ENCODE measurements at places on chromosomes 12 and 14. TPM values are rescaled to one million over a fixed set of nuclear protein-coding genes. Genes with fewer than 3 reads are reported as not detected.

DNA sequence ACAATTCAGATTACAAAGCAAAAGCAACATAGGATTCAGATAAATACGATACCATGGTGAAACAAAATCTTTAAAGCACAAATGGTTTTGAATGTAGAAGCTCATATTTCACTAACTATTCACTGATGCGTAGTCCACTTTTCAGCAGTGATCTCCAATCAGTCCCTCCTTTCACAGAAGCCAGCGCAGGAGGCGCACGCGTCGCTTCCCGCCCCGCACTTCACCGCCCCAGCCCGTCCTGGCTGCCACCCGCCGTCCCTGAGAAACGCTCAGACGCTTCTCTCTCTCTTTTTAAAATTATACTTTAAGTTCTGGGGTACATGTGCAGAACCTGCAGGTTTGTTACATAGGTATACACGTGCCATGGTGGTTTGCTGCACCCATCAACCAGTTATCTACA, 19.8 kb upstream of the CHFR start:
- peaks cover 26% of the 10 kb centered on the region for H3K27me3 ChIP-seq
- H3K4me3 ChIP-seq, result peak overlapping the region; percentile 45
- H3K36me3 ChIP-seq, result no peaks in the 10 kb centered on the region
- DNase-seq, result no peak
- peaks cover 24% of the 10 kb centered on the region for H3K4me1 ChIP-seq

DNA sequence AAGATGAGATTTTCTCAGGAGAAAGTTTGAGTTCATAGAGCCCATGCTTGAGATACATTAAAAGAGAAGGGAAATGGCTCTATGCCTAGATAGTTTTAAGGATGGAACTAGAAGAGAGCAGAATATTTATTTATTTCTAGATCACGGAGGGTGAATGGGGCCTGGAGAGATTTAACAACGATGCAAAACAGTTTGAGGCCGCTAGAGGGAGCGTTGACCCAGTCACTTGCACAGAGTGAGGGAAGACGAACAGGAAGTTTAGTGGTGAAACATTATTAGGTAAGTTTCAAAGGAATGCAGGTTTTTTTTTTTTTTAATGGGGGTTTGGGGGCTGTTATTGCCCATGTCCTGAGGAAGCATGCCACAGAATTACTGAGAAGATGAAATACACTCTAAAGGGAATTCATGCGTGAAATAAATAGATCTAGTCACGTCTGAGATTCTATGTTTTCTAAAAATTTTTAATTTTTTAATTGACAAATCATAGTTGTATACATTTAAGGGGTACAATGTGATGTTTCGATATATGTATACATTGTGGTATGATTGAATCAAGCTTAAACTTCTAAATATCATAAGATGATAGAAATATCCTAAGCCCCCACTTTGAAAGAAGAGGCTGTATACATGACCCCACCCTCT, 14.8 kb upstream of the PPP1R1A start:
- peak; percentile 38 for DNase-seq
- peaks cover 2% of the 10 kb centered on the region for H3K4me1 ChIP-seq
- H3K27ac ChIP-seq, result no peak overlapping the region

GRCh38 chr12:93894391-93895088, 217.4 kb downstream of the CRADD start:
- DNase-seq, result no peak
- no peak overlapping the region for H3K27ac ChIP-seq
- H3K4me1 ChIP-seq, result no peaks in the 10 kb centered on the region

Gene CLEC1A
- polyA plus RNA-seq, result not detected

Gene GLS2
- polyA plus RNA-seq, result 0.57 TPM

DNA sequence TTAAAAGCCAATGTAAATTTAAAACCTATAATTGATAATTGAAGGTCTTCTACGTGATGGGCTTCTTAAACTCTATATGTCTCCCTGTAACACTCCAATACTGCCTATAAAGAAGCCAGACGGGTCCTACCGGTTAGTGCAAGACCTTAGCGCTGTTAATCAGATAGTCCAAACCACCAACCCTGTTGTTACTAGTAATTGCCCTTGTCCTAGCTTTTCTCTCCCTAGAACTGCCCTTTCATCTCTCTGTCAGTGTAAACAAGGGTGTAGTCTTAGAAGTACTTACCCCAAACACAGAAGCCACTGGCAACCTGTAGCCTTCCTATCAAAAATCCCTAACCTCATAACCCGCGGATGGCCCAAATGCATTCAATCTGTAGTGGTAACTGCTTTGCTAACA, 243.0 kb upstream of the DIO3 start:
- DNase-seq, result no peak
- H3K27ac ChIP-seq, result no peak overlapping the region
- no peaks in the 10 kb centered on the region for H3K4me1 ChIP-seq
- peaks cover 9% of the 10 kb centered on the region for H3K27me3 ChIP-seq
- H3K4me3 ChIP-seq, result no peak overlapping the region

Gene AGAP2
- 3.2 TPM for polyA plus RNA-seq

- H3K36me3 ChIP-seq, result no peaks in the 10 kb centered on the region
- no peak overlapping the region for H3K27ac ChIP-seq
- H3K4me1 ChIP-seq, result peaks cover 17% of the 10 kb centered on the region
- no peak for DNase-seq
- peaks cover 6% of the 10 kb centered on the region for H3K27me3 ChIP-seq
Observed at GRCh38 chr14:105857220-105857825, 330.9 kb downstream of the TMEM121 start.

Gene ABHD12B
- not detected for polyA plus RNA-seq

Gene APAF1
- 12.6 TPM for polyA plus RNA-seq

Gene B4GALNT3
- 13.1 TPM for polyA plus RNA-seq

- no peaks in the 10 kb centered on the region for H3K36me3 ChIP-seq
- no peaks in the 10 kb centered on the region for H3K4me1 ChIP-seq
- no peaks in the 10 kb centered on the region for H3K27me3 ChIP-seq
Observed at GRCh38 chr12:124369827-124370378, 75.0 kb downstream of the RFLNA start.

DNA sequence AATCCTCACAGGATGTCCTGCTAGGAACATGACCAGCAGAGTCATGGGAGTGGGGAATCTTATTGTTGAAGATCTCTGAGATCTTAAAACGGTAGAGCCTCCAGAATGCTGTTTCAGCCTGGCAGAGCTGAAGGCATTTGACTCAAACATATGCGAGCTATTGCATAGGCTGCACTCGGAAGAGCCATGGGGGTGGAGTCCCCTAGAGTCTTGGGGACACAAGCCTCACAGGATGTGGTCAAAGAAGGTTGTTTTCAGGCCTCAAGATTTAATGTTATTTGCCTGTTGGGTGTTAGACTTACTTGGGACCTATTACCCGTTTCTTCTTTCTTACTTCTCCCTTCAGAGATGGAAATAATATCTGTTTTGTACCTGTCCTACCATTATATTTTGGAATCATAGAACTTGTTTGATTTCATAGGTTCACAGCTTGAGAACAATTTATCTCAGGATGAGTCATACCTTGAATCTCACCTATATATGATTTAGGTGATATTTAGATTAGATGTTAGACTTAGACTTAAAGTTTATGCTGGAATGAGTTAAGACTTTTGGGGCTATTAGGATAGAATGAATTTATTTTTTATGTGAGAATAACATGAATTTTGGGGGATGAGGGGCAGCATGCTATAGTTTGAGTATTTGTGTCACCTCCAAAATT, 172.2 kb upstream of the ATP2B1 start:
- H3K4me1 ChIP-seq, result peaks cover 38% of the 10 kb centered on the region
- no peaks in the 10 kb centered on the region for H3K36me3 ChIP-seq
- H3K27ac ChIP-seq, result peak overlapping the region; percentile 93
- peaks cover under 1% of the 10 kb centered on the region for H3K27me3 ChIP-seq

GRCh38 chr12:57452937-57453509, 2.1 kb upstream of the INHBE start:
- no peaks in the 10 kb centered on the region for H3K27me3 ChIP-seq
- DNase-seq, result peak; percentile 40
- no peak overlapping the region for H3K4me3 ChIP-seq
- no peak overlapping the region for H3K27ac ChIP-seq
- H3K4me1 ChIP-seq, result peaks cover 6% of the 10 kb centered on the region

- H3K4me1 ChIP-seq, result no peaks in the 10 kb centered on the region
- no peaks in the 10 kb centered on the region for H3K27me3 ChIP-seq
- no peak overlapping the region for H3K4me3 ChIP-seq
- H3K36me3 ChIP-seq, result no peaks in the 10 kb centered on the region
Observed at GRCh38 chr14:48805315-48805714, 780.9 kb downstream of the RPS29 start.

Gene KCNC2
- polyA plus RNA-seq, result not detected

DNA sequence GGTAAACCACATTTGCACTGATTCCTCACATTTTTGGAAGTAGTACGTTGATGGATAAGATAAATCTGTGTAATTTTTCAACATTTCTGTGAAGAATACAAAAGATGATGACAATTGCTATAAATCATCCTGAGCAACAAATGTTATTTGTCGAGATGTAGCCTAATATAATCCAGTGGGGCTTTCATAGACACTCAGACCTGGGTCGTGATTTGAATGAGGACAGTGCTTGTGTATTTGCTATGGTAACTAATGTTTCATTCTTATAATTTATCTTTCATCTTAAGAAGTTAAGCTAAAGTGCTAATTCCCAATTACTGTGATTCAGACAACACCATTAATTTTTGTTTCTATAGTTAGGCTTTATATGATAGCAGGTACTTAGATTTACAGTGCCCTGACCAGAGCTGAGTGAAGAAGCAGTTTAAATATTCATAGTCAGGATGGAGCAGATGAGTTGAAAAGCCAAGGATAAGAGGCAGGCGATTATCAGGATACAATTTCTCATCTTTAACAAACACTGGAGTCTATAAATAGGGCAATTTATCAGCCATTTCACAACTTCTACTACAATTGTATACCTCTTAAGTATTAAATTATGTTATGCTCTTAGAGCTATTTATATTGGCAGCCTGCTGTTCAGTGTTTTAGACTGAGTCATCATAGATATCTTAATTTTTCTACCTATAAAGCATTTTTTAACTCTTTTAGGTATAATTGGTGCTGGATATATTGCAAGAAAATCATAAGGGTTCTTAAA, 359.9 kb downstream of the TRHDE start:
- no peaks in the 10 kb centered on the region for H3K27me3 ChIP-seq
- no peak for DNase-seq
- H3K36me3 ChIP-seq, result no peaks in the 10 kb centered on the region

- H3K36me3 ChIP-seq, result peaks cover 4% of the 10 kb centered on the region
- no peaks in the 10 kb centered on the region for H3K4me1 ChIP-seq
- H3K27me3 ChIP-seq, result peaks cover 8% of the 10 kb centered on the region
- no peak for DNase-seq
- no peak overlapping the region for H3K4me3 ChIP-seq
- H3K27ac ChIP-seq, result no peak overlapping the region
Observed at GRCh38 chr14:56730538-56731145, 79.6 kb downstream of the OTX2 start.
